GM23338 (cell line): ENCODE measurements at places on chromosomes 16 and 17. TPM values are rescaled to one million over a fixed set of nuclear protein-coding genes. Genes with fewer than 3 reads are reported as not detected.

The NPIPA2 gene
- total RNA-seq, result 3.7 and 6.7 TPM in 2 replicates

- no peak for DNase-seq
Observed at GRCh38 chr17:5922476-5922875, 147.7 kb upstream of the WSCD1 start.

- no peak for DNase-seq
Observed at GRCh38 chr16:51449441-51449840, 298.4 kb upstream of the SALL1 start.

DNA sequence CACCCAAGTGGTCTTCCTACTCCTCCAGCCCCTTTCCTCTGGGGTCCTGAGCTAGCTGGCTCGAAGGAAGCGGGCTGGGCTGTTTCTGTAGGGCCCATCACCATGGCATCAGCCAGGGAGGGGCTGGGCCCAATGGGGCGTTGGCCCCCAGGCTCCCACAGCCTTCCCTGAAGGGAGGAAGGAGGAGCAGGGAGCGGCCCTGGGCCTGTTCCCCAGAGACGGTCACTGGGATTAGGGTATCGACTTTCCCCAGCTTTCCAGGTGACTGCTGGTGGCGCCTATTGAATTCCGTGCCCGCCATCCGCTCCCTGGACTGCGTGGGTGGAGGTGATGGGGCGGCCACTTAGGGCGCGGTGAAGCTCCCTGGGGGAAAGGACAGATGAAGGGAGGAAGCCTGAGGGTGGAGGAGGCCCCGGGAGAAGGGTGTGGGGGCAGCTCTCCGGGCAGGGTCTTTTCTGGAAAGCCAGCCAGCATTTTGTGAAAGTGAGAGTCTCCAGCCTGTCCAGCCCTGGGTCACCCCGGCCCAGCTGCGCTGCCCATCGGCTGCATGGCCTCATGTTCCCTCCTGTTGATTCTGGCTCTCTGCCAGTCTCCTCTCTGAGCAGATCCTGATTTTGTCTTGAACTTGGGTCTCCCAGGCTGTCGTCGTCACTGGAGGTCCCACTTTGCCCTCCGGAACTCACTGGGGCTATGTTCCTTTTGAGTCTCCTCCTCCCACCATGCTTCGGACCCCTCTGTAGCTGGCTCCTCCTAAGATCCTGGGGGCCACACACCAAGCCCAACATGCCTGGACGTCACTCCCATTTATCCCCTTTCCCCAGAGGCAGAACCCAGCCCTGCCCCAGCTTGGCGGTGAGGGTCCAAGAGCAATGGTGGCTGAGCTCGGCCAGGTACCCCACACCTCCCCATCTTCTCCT is 9.8 kb downstream of the NHERF1 start:
- no peak for DNase-seq

GRCh38 chr17:67160791-67161190 is 84.2 kb downstream of the HELZ start:
- DNase-seq, result no peak

- no peak for DNase-seq
Observed at GRCh38 chr17:45265821-45266220, 3.9 kb upstream of the SPATA32 start.

The LPCAT2 gene
- 13.4 and 23.8 TPM in 2 replicates for total RNA-seq

GRCh38 chr17:36926701-36927100 is 10.6 kb upstream of the LHX1 start:
- DNase-seq, result no peak

- DNase-seq, result no peak
Observed at GRCh38 chr16:3623642-3624041, 12.2 kb upstream of the SLX4 start.

The MCRIP1 gene
- 85.2 and 110 TPM in 2 replicates for total RNA-seq

The AGRP gene
- total RNA-seq, result not detected in 2 replicates

The NPIPB2 gene
- 6.8 and 33.1 TPM in 2 replicates for total RNA-seq

- DNase-seq, result no peak
Observed at GRCh38 chr16:67091906-67092566, 17.7 kb upstream of the PHAF1 start.

- no peak for DNase-seq
Observed at GRCh38 chr17:34386697-34387550, 23.9 kb upstream of the CCL1 start.

- DNase-seq, result peak; percentile 92
Observed at GRCh38 chr17:1147664-1148063, 32.1 kb downstream of the ABR start.

The DCUN1D3 gene
- total RNA-seq, result 13.7 and 16.0 TPM in 2 replicates

GRCh38 chr16:84680165-84680842 is 19.5 kb upstream of the USP10 start:
- no peak for DNase-seq

DNA sequence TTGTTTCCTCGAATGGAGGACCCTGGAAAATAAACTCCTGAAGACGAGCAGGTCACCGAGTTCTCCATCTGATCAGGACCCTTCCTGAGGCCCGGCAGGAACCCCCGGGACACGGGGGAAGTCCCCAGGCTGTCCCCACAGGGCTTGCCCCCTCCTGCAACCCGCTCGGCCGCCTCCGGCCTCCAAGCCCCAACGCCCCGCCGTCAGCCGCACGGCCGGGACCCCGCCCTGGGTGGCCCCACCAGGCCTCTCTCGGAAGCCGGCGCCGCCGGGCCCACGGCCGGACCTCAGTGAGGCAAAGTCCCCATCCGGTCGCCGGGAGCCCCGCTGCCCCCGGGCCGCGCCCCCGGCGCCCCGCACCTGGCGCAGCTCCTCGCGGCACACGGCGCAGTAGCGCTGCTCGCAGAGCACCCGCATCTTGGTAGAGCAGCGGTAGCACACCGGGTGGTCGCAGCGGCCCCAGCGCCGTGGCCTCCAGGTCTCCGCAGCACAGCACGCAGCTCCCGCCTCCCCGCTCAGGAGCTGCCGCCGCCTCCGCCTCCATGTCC is 383 bp downstream of the ZNF598 start:
- DNase-seq, result no peak

The CD19 gene
- total RNA-seq, result 0.83 TPM in 1 of 2 replicates, not detected in the other

The TBC1D3H gene
- total RNA-seq, result not detected in 2 replicates

DNA sequence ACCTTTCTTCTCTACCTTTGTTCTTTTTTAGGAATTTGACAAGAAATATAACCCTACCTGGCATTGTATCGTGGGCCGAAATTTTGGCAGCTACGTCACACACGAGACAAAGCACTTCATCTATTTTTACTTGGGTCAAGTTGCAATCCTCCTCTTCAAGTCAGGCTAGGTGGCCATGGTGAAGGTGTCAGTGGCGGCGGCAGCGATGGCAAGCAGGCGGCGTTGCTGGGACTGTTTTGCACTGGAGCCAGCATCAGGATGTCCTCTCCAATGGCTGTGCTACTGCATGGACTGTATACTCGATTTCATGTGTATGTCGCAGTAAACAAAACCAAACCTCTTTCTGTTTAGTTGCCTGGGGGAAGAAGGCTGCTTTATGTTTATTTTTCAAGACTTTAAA is 5.9 kb downstream of the DYNLL2 start:
- DNase-seq, result no peak

The SSTR5 gene
- 1.0 TPM in 1 of 2 replicates, not detected in the other for total RNA-seq

The NHLRC4 gene
- 0.80 TPM in 1 of 2 replicates, not detected in the other for total RNA-seq

- DNase-seq, result no peak
Observed at GRCh38 chr16:57644383-57645014, 16.1 kb downstream of the ADGRG1 start.

The CTRB2 gene
- total RNA-seq, result not detected in 2 replicates

DNA sequence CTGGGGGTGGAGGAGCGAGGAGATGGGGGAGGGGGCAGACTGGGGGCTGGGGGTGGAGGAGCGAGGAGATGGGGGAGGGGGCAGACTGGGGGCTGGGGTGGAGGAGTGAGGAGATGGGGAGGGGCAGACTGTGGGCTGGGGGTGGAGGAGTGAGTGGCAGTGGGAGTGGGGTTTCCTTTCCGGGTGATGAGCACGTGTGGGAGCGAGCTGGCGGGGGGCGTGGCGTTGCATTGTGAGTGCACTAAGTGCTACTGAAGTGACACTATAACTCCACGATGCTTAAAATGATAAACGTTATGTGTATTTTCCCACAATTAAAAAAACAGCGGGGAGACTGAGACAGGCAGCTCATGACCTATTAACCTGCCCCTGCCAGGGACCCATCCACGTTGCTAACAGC is 46.3 kb downstream of the CBFA2T3 start:
- DNase-seq, result no peak

DNA sequence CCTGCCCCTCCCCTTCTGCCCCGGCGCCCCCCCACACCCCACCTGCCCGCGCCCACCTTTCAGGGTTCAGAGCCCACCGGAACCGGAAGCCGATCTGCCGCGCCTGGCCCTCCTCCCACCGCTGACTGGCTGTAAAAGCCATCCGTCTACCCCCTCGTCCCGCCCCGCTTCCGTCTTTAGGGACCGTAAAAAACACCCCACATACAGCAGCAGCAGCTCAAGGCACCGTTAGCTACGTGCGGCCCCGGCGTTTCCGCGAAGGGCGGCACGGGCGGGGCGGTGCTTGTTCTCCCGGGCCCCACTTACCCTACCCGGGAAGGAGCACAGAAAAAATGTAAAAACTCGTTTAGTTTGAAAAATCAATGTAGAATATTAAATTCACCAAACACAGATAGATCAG is at the start of gene MRPL28:
MRPL28 (minus strand) TSS at position 96 of the 400 bp plus-strand sequence. CDS start 320 bp downstream, outside the sequence.
- peak; percentile 98 for DNase-seq
